ENCODE measurements at places on chromosomes 5 and 9.
A peak's percentile ranks its signal among the peaks of the same experiment; 100 is the strongest.

DNA sequence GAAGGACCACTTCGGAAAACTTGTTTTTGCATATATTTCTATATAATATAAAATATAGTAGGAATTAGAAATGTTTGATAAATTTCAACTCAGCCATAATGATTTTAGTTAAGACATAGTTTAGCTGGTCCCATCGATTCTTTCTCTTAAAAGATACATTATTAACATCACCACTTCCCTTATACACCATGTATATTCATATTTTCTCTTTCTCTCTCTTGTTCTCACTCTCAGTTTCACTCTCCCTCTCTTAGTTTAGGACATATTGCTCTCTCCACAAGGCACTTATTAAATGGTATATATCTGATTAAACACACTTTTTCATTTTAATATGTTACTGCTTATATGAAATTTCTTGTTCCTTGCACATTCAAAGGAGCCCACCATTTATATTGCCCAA is 90.1 kb upstream of the RASEF start:
- DNase-seq: no peak

DNA sequence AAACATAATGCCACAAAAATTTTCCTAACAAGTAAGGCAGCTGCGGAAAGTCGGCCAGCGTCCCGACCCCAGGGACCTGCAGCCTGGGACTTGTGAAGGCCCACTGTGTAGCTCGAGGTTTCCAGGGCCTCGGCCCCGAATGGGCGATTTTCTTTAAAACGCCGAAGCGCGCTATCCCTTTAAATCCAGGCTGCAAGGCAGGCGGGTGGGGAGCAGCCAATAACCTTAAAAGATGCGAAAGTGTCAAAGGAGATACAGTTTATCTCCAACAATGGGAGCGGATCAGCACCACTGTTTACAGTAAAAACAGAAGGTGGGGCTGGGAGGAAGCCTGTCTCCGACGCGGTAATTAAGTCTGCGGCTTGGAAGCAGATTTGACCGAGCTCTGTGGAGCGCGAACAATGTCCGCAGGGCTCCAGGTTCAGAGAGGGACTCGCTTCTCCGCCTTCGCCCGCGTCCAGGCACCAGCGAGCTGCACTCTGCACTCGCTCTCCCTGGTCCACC is 1.7 kb upstream of the ZSWIM6 start:
- peak; percentile 59 for DNase-seq

- DNase-seq: no peak
Observed at GRCh38 chr5:73921741-73922140, 295.7 kb downstream of the ARHGEF28 start.

GRCh38 chr9:111957856-111958631 is 61.4 kb downstream of the UGCG start:
- DNase-seq: peak; percentile 99

DNA sequence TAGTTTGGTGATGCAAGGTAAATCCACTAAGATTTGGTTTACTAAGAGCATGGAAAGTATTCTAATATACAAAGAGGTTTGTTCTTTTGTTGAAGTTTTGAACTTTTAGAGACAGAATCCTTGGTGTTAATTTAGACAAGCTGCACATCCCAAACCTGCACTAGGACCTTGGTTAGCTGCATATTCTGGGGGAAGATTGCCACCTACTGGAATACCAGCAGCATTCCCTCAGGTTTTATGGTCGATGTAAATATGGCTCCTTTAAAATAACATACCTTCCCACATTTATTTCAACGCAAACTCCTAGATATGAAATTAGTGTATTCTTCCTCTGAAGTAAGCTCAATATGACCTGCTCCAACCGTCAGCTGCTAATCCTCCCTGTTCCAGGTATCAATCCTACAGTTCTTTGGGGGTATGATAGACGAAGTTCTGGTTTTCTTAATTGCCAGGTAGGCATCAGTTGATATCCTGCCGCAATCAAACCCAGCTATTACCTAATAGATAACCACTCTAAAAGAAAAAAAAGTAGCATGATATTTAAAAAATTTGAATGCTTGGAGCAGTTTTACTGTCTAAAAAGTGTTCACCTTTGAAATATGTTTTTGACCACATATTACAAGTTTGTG is 624.1 kb downstream of the ISL1 start:
- peak; percentile 18 for DNase-seq

GRCh38 chr5:109365653-109366052 is 44.1 kb downstream of the PJA2 start:
- DNase-seq: no peak

GRCh38 chr5:39674209-39675082 is 249.7 kb upstream of the DAB2 start:
- DNase-seq: no peak
